ENCODE measurements at places on chromosomes 3 and 15.

DNA sequence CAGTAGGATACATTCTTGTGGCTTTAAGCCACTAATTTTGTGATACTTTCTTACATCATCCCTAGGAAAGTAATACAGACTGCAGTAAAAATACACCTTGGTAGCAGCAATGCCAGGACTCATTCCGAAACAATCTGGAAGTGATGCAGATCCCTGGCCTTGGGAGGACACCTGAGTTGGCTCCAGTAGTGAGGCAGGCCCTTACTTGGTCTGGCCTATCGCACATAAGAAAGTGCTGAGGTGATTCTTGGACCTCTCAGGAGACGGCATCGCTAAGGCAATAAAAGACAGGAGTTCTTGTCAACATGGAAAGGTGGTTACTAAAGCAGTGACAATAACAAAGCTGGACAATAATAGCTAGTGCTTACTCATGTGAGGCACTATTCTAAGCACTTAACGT, 126.5 kb downstream of the SUCNR1 start:
- DNase-seq: no peak

DNA sequence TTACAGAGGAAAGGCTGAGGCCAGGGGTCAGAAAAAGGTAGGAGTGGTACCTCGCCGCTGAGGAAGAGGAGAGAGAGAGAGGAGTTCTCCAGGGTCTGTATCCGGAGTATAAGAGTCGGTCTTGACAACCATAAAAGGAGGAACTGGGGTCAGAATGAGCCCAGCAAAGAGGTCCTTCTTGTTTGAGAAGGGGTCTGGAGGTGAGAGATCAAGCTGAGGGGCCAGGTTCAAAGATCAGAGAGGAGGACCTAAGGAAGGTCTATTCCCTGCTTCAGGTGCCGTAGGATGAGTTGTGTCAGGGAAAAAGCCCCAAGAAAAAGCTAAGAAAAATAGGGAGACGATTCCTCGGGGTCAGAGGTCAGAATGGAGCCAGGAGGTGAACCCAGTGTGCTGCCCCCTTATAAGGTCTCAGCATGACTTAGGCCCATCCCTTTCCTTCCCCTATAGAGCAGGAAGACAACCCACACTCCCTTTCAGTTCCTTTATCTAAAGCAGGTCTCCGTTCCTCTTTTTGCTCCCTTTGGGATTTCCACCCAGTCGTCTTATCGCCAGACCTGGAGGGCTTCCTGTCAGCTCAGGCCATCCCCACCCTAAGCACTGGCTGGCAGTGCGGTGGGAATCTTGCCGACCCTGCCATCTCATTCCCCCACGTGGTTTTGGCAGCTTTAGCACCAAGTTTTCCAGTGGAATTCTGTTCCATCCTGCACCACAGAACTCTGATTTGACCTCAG, 651 bp downstream of the MTMR14 start:
- DNase-seq: no peak

DNA sequence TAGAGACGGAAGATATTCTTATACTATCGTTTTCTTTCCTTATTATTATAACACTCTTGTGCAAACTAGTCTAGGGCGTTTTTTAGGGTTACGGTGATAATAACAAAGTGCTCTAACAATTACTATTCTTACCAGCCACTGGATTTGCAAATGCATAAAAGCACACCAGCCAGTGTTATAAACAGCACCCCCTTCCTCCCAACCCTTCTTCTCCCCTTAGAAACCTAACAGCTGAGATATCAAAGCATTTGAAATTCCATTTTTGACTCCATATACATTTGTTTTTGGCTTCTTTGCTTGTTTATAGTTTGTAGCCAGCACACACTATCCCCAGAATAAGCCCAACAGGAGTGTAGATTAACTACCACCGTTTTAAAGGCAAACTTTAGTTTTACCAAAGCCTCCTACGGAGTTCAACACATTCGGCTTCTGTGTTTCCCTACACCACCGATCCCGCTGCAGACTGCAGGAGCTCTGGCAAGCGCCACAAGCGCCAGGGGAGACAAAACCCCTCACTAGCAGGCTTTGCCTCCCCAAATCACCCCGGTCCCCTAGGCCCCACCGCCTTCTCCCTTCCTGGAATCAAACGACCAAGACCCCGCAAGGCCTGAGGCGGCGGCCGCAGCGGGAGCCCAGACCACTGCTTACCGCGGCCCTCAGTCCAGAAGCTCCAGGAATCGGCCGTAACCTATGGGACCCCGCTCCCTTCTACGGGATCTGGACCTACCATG, 461 bp downstream of the COPB2 start:
- no peak for DNase-seq

- no peak for DNase-seq
Measured at GRCh38 chr3:157067114-157067513, 92.8 kb downstream of the CCNL1 start.

- no peak for DNase-seq
Measured at GRCh38 chr15:90581771-90582352, 52.1 kb downstream of the CRTC3 start.

- no peak for DNase-seq
Measured at GRCh38 chr15:40244961-40245523, 6.2 kb downstream of the PAK6 start.

DNA sequence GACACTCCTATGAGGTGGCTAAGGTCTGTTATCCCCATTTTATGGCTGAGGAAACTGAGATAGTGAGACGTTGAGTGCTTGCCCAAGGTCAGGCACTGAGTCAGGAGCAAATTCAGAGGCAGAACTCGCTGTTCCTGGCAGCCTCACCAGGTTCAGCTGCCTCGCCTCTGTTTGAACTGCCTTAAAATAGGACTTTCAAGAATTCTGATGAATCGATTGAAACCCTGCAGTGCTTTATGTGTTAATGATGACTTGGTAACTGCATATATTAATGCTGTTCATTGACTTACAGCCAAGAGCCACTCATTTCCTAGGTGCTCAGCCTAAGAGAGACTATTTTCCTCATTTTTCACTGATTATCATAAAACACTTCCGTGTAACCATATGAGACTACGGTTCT, 79.5 kb upstream of the BHLHE40 start:
- DNase-seq: no peak

GRCh38 chr3:12752809-12753208, 6.2 kb downstream of the TMEM40 start:
- no peak for DNase-seq

GRCh38 chr15:78149805-78150751, 916 bp downstream of the IDH3A start:
- DNase-seq: no peak

DNA sequence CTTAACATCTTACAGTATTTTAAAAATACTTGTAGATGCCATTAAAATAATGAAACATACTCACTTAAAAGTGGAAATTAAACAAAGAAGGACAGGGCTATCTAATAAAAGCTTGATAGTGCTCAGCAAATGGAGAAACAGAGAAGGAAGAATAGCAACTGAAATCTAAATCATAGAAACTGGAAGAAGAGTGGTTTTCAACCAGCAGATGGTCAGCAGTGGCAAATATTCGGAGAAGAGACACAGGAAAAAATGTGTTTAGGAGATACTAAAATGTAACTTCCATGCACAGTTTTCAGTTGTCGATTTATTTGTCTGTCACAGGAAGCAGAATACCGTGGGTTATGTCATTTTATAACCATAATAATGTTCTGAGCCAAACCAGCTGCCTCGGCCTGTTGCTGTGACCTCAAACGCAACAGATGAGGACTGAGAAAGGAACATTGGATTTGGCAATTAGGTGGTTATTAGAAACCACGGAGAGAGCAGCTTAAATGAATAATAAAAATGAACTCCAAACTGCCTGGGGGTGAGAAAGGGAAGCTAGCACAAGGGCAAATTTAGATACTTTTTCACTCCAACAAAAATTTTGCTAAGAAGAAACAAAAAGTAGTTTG, 246.6 kb upstream of the KCNMB2 start:
- no peak for DNase-seq

DNA sequence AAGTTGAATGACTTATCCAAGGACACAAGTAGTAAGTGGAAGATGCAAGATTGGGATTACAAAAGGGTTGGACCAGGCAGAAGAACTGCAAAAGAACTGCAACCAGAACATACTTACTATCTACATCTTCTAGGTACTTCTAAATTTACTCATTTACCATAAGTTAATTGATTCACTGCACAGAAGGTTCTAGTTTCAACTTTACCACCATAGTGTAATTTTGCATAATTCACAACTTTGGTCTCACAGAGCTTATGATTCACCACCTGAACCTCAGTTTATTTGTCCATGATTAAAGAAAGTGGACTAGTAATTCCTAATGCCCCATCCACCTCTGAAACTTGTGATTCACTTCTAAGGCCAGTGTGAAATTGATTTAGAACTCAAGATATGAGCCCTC, 236.8 kb upstream of the UBE2E2 start:
- no peak for DNase-seq

GRCh38 chr15:68787609-68788263, 33.0 kb downstream of the ANP32A start:
- DNase-seq: no peak

- DNase-seq: no peak
Measured at GRCh38 chr3:50204804-50205412, at the start of gene SLC38A3. SLC38A3 (plus strand) TSS chr3:50205271; CDS start chr3:50214200, 8,929 bp downstream.

DNA sequence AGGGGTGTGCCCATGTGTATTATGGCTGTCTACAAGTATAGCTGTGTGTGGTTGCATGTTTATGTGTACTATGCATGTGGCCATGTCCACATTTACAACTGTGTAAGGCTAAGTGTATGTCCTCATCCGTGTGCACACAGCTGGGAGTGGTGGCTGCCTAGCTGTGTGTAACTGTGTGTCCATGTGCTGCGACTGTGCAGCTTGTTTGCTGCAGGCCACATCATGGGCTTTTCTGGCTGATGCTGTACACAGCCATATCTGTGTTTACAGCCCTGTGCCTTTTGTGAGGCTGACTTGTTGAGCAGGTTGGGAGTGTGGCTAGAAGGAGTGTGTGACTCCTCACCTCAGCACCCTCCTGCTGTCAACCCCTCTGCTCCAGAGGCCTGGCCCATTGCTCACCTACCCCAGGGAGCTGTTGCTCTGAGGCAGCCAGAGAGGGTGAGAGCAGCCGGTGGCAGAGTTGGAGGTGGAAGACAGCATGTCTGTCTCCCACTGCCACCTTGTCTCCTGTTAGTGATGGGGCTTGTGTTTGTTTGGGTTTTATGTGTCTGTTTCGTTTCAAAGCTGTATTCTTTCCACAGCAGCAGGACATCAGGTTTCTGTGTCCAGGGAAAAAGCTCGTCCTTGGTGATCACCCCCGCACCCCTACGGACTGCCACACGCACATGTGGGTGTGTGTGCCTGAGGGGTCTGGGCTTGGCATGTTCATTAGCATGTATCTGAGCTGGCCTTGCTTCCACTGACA, 1.4 kb upstream of the GRM2 start:
- no peak for DNase-seq

DNA sequence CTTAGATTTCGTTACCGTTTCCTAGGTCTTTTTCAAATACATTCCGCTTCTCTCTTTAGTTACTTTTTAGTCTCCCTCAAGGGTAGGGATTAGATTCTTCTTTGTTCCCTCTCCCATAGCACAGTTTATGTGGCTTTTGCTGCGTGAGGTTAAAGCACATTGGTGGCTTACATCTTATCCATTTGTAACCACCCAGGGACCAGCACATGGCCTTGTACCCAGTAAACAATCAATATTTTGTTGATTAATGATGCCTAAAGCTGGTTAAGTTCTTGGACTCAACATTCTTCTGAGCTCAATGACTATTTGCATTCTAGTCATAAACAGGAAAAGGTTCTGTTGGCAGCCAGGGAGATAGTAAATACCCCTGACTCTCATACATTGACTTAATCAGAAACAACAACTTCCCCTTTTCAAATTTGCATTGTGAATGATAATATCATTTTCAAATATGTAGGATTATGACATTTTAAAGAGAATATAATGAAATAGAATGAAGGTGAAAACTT, 60.2 kb downstream of the CACNA1D start:
- no peak for DNase-seq

DNA sequence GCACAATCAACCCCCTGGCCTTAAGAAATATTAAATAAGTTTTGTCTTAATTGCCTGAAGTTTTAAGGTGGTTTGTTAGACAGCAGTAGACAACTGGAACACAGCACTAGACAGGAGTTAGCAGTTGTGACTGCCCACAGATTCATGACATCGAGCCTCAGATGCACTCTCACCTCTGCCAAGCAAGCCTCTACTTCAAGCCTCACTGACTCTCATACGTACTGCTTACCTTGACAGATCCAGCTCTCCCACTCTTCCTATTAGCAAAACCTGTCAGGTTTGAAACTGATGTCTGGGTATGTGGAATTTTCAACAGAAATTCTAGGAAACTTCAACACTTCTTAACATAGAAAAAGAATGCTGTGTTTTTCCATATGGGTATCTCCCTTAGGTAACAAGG, 382.9 kb upstream of the DPH6 start:
- DNase-seq: no peak

- no peak for DNase-seq
Measured at GRCh38 chr3:160409812-160410610, 10.6 kb downstream of the SMC4 start.
